ENCODE measurements at places on chromosomes 4 and X.

DNA sequence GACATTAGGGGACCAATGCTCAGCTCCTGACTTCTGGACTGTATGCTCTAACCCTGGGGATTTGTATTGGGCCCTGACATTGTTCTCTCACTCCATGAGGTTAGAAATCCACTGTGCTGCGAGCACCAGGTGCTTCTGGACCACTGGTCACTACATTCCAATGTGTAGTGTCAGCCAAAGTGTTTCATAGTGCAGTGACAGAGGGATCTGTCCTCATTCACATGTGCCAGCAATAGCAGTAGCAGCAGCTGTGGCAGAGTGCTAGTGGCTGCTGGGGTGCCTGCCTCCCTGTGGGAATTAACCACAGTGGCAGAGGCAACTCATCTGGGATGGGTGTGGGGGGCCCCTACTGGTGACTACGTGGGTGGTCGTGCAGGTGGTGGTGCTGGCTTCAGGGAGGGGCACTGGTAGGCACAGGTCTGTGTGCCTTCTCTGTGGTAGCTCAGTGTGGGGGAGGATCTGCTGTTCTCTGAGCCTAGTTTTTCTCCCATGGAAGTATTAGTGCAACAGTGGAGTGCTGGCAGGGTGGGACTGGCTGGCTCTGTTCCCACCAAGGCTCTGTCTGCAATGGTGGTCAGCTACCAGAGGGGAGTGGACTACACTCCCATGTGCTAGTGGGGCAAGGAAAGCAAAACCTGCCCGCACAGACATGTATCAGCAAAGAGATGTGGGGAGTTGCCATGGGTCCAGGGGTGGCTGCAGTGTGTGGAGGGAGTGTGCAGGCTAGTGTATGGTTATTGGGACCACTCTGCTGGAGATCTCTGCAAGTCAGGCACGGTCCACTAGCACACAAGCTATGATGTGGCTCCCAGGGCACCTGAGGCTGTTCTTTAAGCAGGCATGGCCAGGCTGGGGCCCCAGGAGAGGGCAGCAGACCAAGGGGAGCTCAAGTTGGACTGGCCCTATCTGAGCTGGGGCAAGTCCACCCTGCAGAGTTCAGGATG, 78.5 kb downstream of the SCLT1 start:
- DNase-seq, result no peak

- no peak for DNase-seq
These were observed 155.8 kb downstream of the SH2D1A start for GRCh38 chrX:124502166-124502565.

GRCh38 chr4:174324725-174325124, 41.0 kb downstream of the CEP44 start:
- DNase-seq, result no peak

DNA sequence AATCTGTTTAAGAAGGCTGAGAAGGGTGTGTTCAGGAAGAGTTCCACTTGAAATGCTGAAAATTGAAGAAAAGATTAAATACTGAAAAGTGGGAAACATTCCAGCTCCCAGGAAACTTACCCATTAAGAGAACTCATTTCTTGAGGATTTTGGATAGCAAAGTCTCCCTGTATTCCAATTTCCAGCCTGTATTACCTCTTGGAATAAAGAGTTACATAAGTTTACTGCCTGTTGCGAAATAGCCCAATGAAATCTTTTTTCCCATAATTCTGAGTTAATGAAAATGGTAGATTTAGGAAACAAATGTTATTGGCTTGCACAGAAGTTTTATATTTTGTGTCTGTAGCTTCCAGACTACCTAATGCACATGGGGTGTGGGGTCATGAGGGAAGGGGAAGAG, 12.0 kb downstream of the NHSL2 start:
- no peak for DNase-seq

GRCh38 chr4:53494851-53495250, 96.4 kb downstream of the LNX1 start:
- no peak for DNase-seq

GRCh38 chr4:5165420-5166369, 114.4 kb downstream of the STK32B start:
- peak; percentile 47 for DNase-seq
